Activated CD8-positive, alpha-beta memory T cell treated with anti-CD3 and anti-CD28 coated beads for 4 hours (primary cell): ENCODE measurements at places on chromosomes 3 and 15.

GRCh38 chr3:117408811-117409210, 699.2 kb downstream of the TUSC7 start:
- no peak for DNase-seq

GRCh38 chr15:93217343-93217742, 128.3 kb upstream of the RGMA start:
- DNase-seq, result no peak

DNA sequence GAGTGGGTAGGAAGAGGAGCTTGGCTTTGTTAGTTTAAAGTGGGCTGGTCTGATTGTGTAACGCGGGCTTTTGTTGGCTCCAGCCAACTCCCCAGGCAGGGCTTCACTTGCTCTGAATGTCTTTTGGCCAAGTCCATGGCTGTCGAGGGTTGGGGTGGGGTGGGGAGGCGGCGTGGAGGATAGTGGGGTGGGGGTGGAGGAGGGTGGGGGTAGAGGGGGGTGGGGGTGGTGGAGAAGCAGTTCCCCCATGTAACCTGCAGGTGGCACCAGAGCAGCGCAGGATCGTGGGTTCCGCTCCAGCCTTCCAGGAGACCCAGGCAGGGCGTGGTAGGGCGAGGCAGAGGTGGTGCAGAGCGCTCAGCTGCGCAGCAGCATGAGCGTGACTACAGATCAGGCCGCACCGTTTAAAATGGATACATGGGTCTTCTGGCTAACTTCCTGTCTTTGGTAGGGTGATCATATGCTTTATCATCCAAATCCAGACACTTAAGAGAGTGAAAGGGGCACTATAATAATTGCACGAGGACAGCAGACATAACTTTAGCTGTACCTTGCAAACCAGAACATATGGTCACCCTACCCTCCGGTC, 28.3 kb downstream of the GOLGA6A start:
- peak; percentile 22 for DNase-seq

GRCh38 chr3:46371519-46372340, 984 bp downstream of the CCR5 start:
- no peak for DNase-seq

- no peak for DNase-seq
Measured at GRCh38 chr15:60044636-60045270, 40.6 kb downstream of the FOXB1 start.

- no peak for DNase-seq
Measured at GRCh38 chr3:65953301-65953812, 85.4 kb downstream of the MAGI1 start.

- DNase-seq, result no peak
Measured at GRCh38 chr15:40543082-40543481, 21.8 kb downstream of the CCDC32 start.

DNA sequence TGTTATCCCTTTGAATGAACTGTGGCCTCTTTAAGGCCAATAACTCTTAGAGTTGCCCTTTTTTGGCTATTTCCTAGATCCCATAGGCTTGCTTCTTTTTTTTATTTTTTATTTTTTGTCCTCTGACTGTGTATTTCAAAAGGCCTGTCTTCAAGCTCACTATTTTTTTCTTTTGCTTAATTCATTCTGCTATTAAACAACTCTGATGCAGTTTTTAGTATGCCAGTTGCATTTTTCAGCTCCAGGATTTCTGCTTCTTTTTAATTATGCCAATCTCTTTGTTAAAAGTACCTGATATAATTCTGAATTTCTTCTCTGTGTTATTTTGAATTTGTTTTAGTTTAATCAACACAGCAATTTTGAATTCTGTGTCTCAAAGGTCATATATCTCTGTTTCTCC, 912.1 kb downstream of the PLOD2 start:
- DNase-seq, result no peak

DNA sequence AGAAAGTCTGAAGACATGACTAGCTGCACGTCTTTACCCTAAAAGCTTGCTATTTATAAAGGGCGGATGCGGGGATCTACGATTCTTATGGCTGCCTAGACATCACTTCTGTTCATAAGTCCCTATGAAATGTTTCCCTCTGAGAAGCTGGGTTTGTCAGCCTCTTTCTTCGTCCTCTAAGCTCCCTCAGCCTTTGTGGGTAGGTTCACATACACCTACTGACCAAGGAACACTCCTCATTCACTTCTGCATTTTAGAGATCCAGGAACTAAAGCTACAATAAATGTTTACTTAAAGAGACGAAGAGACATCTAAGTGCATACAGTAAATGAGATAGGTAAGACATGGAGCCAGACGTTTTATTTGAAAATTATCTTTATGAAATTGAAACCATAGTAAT, 16.7 kb upstream of the RAMAC start:
- DNase-seq, result no peak

DNA sequence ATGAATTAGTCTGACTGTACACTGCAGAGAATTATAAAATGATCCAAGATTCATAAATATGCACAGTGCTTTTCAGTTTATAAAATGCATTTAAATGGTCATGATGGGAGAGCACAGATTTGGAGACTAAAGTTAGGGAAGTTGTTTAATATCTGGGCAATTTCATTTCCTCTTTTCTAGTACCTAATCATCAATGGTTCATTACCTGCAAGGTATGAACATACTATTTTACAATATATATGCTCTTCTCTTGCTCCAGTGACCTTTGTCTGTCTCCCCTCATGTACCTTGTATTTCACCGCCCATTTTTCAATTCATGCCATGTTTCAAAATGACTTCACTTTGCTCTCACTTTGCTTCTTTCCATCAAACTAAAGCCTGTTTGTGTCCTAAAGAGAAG, 114.5 kb downstream of the SUCNR1 start:
- no peak for DNase-seq

- no peak for DNase-seq
Measured at GRCh38 chr15:67504796-67505195, 16.1 kb upstream of the C15orf61 start.

GRCh38 chr3:137191951-137192350, 234.2 kb downstream of the IL20RB start:
- DNase-seq, result no peak

DNA sequence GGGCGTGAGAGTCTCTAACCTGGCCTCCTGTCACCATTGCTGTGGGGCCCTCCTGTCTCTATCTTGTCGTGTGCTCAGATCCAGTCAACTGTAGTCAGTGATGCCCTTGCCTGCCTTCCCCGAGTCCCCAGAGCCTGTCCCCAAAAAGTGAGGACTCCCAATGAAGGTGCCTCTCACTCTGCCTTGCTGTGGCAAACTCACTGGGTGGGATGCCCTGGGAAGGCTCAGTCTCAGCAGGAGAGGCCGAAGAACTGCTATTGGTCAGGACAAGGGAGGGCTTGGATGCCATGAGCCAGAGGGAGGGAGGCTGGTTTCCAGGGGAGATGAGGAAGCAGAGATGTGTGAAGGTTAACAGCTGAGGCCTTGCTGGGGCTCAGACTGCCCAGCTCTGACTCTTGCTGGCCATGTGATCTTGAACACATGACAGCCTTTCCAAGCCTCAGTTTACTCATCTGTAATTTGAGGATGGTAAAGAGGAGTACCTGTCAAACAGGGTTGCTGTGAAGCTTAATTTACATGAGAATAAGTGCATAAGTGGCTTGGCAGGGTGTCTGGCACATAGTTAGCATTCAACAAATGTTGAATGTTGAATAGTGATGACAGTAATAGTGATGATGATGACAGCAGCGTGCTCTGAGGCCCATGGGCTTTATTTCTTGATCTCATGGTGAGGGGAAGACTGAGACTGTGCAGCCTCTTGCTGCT, 8.2 kb downstream of the KY start:
- no peak for DNase-seq

DNA sequence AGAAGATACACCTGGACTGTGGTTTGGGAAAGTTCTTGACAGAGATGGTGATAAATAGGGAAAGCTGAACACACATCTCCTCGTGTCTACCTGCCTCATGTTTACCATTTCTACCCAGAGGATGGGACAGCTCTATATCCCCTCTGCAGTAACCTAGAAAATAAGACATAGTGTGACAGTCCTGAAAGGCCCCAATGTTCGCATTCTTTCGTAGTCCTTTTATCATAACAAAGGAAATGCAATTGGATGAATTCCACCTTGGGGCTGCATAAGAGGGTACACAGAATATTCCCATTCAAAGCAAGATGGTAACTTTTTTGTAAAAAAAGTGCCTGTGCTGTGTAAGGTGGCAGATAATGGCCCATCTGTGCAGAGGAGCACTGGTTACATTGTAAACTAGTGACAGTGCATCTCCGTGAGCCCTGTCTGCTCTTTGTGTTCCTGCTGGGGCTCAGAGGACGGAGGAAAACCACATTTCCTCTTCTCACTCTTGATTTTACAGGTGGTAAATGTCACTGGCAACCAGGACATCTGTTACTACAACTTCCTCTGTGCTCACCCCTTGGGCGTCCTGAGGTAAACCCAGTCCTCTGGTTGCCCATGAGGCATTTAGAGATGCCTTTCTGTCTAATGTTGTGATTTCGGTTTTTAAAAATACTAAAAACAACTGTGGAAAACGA, 74.3 kb downstream of the SIDT1 start:
- no peak for DNase-seq

DNA sequence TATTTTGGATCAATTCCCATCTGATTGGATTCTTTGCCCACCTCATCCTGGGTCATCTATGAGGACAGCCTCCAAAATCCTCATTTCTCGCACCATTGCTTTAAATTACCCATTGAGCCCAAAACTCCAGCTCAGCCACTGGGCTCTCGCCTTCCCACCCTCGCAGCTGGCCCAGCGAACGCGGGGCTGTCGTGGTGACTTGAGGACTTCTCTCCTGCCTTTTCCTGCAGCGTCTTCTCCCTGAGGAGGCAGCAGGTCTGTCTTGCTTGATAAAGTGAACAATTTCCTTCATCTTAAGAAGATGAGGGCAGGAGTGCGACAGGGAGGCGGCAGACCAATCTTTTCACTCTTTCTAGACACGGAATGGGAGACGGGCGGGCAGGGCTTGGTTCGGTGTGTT, 33.0 kb upstream of the SNRPA1 start:
- DNase-seq, result no peak

DNA sequence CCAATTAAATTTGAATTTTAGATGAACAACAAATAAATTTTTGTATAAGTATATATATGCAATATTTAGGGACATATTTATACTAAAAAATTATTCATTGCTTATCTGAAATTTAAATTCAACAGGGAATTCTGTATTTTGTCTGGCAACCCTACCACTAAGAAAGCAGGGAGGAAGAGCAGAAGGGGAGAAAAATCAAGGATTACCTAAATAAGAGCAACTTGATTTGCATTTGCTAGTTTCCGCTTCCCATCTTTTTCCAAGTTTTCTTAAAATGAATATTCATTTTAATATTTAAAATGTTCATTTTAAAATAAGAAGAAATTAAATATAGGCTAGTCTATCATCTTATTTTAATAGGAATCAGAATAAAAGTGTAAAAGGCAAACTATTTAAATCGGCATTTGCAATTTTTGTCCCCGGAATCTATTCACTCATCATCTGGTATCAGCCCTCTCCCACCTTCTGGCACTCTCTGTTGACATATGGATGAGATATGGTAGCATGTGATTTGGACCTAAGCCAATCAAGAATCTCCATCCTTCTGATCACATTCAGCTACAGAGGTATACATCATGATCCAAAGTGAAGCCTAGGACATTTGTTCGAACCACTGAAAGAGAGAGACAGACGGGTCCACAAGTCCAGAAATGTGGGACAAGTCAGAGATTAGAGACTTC, 82.6 kb downstream of the TRANK1 start:
- DNase-seq, result no peak

GRCh38 chr15:61807281-61807929, 252.8 kb downstream of the VPS13C start:
- DNase-seq, result no peak

DNA sequence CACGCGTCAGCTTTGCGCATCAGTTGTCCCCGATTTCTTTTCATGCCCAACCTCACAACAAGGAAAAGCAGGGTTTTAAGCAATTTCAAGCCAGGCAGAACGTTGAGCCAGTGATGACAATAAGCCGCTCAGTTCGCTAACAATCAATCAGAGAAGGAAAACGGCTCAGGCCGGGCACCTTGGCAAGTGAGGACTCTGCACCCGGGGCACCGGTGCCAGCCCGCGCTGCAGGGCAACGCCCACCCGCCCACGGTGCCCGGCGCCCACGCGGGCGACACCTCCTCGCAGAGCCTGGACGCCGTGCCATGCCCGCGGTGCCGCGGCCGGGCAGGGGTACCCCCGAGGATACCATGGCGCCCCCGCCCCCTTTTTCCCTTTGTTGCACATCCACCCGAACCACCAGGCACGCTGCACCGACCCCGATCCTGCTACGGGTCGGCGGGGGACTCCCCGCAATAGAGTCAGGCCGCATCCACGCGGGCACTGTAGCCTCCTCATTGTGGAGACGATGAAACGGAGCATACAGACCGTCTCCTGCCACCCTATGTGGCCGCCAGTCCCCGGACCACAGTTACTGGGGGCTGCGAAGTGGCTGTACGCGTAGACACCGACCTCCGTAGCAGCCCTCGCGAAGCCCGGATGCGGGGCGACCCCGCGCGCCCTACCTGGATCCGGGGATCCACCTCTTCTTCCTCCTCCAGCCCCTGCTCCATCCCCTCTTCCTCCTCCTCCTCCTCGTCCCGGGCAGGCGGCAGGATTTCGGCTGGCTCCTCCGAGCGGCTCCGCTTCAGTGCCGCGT, 581 bp downstream of the SH3BP5 start:
- no peak for DNase-seq

- DNase-seq, result no peak
Measured at GRCh38 chr3:24242012-24242698, 252.5 kb downstream of the THRB start.

DNA sequence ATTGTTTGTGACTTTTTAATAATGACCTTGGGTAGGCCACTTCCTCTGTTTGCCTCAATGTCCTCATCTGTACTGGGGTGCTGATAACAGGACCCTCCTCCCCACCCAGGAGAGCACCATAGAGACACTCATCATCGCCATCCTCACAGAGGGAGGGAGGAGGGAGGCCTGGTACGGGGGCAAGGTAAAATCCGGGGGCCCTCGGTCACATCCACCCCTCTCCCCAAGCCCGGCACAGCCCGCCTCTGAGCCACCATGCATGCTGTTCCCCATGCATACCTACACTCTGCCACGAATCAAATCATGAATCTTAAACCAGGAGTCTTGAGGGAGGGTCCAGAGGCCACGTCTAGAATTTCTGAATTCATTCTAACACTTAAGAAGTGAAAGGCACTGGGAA, 74.9 kb upstream of the IQSEC1 start:
- no peak for DNase-seq

GRCh38 chr3:19901337-19901736, 32.7 kb downstream of the EFHB start:
- DNase-seq, result no peak

DNA sequence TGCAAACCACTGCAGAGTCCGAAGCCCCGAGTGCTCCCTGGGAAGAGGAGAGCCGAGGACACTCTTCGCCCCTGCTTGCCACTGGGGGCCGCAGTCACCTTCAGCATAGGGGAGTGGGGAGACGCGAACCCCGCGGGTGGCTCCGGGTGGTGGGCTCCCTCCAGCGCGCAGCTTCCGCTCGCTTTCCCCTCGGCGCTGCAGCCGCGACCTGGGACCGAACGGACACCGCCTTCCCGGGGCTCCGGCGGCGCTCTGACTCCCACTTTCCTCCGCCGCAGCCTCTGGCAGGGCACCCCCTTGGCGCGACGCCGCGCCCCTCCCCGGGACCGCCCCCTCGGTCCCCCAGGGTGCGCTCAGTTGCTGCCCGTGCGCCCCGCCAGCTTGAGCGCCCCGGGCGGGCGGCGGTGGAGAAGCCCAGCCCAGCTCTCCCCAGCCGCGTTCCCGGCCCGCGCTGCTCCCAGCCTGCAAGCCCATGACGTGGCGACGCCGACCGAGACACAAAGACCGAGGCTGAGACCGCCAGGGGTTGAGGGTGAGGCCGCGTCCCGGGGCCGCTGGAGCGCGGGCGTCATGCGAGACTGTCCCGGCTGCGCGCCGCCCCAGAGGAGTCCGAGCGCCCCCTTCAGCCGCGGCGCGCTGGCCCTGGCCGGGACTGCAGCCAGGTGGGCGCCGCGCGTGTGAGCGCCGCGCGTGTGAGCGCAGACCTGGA, at the start of gene MINAR1:
TSS of gene MINAR1 (plus strand) at position 701 of the 709 bp plus-strand sequence. CDS start 23,812 bp downstream, outside the sequence.
- no peak for DNase-seq
